T-cell (primary cell): ENCODE measurements at places on chromosomes 3 and 15. TPM values are rescaled to one million over a fixed set of nuclear protein-coding genes. Genes with fewer than 3 reads are reported as not detected.
A peak's percentile ranks its signal among the peaks of the same experiment; 100 is the strongest.

The GOLGA8J gene
- not detected for total RNA-seq

- no peak for DNase-seq
Observed at GRCh38 chr15:37921527-37922385, 12.7 kb upstream of the TMCO5A start.

- DNase-seq = peak; percentile 54
Observed at GRCh38 chr15:34038023-34038870, 757 bp downstream of the AVEN start.

GRCh38 chr15:88428053-88428452 is 39.1 kb downstream of the MRPL46 start:
- no peak for DNase-seq

The C3orf62 gene
- total RNA-seq = 12.8 TPM

GRCh38 chr3:107345822-107346405 is 31.3 kb upstream of the CCDC54 start:
- DNase-seq = no peak

The XIRP1 gene
- not detected for total RNA-seq

GRCh38 chr15:42796955-42797782 is 60.2 kb upstream of the CDAN1 start:
- DNase-seq = no peak

The TMEM207 gene
- not detected for total RNA-seq

The SLC24A5 gene
- total RNA-seq = not detected

The NR1I2 gene
- total RNA-seq = 0.35 TPM

GRCh38 chr15:39270221-39270855 is 310.5 kb upstream of the THBS1 start:
- DNase-seq = no peak

The UNC13C gene
- total RNA-seq = not detected

- peak; percentile 33 for DNase-seq
Observed at GRCh38 chr3:169966951-169967915, 626 bp downstream of the SEC62 start.

- no peak for DNase-seq
Observed at GRCh38 chr3:54538346-54538745, 389.5 kb downstream of the LRTM1 start.

- DNase-seq = no peak
Observed at GRCh38 chr3:194472290-194472920, 14.4 kb downstream of the ATP13A3 start.

The CLSTN2 gene
- total RNA-seq = not detected

The MELTF gene
- 1.3 TPM for total RNA-seq

- DNase-seq = no peak
Observed at GRCh38 chr15:93271871-93272270, 182.9 kb upstream of the RGMA start.

GRCh38 chr3:47370887-47371697 is 9.7 kb upstream of the PTPN23 start:
- DNase-seq = no peak

DNA sequence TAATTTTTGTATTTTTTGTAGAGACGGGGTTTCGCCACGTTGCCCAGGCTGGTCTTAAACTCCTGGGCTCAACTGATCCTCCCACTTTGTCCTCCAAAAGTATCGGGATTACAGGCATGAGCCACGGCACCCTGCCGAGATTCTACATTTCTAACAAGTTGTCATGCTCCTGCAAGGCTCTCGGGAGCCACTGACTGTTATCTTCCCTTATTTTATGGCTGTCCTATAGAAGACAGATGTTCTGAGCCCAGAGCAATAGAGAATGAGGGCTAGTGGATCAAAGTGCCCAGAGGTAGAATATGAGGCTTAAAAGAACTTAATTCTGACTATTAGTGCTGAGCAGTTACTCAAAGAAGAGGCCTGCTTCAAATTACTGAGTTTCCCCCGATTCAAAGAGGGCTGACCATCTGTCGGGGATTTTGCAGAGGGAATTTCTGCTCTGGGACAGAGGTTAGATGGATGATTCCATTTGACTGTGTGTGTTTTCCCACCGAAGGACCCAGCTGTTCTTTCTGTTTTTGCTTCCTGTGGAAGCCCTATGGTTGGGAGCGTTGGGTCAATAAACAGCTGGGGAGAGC is 39.5 kb downstream of the ITPR1 start:
- no peak for DNase-seq

- no peak for DNase-seq
Observed at GRCh38 chr15:89999676-90000185, 1.4 kb upstream of the ZNF710 start.

The UACA gene
- 0.70 TPM for total RNA-seq

GRCh38 chr3:134993011-134993410 is 198.0 kb downstream of the EPHB1 start:
- DNase-seq = no peak

GRCh38 chr3:111684640-111685039 is 89.5 kb upstream of the ZBED2 start:
- DNase-seq = no peak

- no peak for DNase-seq
Observed at GRCh38 chr3:128557531-128558280, 64.7 kb upstream of the GATA2 start.

DNA sequence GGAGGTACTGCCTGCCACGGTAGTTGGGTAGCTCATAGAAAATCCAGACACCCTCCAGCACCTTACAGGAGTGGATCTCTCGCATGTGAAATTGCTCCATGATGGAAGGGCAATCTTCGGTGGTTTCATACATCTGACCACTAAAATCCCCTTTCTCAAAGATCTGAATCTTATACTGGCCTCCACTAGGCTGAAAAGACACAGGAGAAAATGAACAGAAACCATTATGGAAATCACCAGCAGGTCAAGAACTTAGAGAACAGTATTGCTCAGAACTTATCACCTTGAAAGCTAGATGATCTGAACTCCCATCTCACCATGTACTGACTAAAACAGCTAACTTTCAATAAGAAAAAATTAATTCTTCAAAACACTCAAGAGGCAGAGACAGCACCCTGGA is 5.4 kb downstream of the CRYGS start:
- DNase-seq = no peak

DNA sequence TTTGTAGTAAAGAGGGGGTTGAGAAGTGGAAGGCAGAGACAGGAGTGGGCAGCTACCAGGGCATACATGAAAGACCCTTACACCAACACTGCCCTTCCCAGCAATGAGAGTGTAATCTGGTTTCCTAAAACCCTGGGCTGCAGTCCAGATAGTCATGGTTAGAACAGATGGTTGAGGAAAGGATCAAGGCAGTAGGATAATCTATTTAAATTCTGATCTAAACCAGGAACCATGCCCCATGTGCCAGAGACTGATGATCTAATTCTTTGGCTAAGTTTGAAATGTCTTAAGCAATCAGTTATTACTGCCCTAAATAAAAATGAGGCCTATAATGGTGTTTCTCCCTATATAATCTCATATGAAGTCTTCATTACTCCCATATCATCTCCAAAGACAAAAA is 59.6 kb downstream of the PRTG start:
- DNase-seq = no peak

GRCh38 chr3:39166134-39166710 is 12.8 kb upstream of the CSRNP1 start:
- no peak for DNase-seq
